Airway epithelial cell (primary cell): ENCODE measurements at places on chromosomes 1 and 21. TPM values are rescaled to one million over a fixed set of nuclear protein-coding genes. Genes with fewer than 3 reads are reported as not detected.

Gene CFHR1
- not detected in 2 replicates for total RNA-seq

Gene ADCY10
- not detected in 2 replicates for total RNA-seq

Gene NBPF20
- total RNA-seq = 1.3 and 2.1 TPM in 2 replicates

Gene NFIA
- 15.4 and 17.7 TPM in 2 replicates for total RNA-seq

Gene FCRL5
- total RNA-seq = not detected in 2 replicates

Gene LHX4
- total RNA-seq = not detected in 2 replicates

Gene REN
- not detected in 2 replicates for total RNA-seq

Gene CTNNBIP1
- 83.1 and 93.7 TPM in 2 replicates for total RNA-seq

Gene DISC1
- total RNA-seq = 0.99 and 2.8 TPM in 2 replicates

Gene BCL2L15
- 0.42 TPM in 1 of 2 replicates, not detected in the other for total RNA-seq

Gene GIPC2
- 0.09 and 0.14 TPM in 2 replicates for total RNA-seq

Gene TSPAN1
- 37.5 and 39.6 TPM in 2 replicates for total RNA-seq
